CD8-positive, alpha-beta T cell (primary cell): ENCODE measurements at places on chromosomes 5 and 9. TPM values are rescaled to one million over a fixed set of nuclear protein-coding genes. Genes with fewer than 3 reads are reported as not detected.

DNA sequence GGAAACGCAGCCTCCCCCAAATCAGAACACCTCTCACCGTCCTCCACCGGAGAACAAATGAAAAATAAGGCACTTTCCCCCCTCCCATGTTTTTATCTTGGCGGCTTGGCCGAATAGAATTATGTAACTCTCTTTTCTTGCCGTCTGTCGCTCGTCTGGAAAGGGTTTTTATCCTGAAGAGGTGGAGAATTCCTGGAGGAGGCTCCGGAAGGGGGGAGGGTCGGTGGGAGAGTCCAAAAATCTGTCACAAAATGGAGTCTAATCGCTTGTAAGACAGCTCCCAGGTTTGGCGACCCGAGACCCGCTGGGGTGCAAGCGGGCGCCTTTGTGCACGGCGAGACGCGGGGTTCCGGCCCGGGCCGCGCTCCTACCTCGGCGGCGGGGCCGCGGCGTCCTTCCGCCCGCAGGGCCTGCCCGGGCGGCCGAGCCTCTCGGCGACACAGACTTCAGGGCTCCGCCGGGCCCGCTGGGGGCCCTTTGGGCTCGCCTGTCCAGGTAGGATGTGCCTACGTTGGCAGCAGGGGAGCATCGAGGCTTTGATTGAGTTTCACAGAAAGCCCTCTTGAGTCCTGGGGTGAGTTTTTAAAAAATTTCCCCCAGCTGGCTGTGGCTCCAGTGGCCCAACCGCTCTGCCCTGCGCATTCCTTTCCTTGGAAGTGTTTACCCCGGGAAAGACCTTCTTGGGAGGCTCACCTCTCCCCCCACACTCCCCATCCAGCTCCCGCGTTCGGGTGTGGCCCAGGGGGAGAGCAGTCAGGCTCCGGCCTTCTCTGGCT lies 5.0 kb downstream of the LMX1B start:
- DNase-seq, result no peak

DNA sequence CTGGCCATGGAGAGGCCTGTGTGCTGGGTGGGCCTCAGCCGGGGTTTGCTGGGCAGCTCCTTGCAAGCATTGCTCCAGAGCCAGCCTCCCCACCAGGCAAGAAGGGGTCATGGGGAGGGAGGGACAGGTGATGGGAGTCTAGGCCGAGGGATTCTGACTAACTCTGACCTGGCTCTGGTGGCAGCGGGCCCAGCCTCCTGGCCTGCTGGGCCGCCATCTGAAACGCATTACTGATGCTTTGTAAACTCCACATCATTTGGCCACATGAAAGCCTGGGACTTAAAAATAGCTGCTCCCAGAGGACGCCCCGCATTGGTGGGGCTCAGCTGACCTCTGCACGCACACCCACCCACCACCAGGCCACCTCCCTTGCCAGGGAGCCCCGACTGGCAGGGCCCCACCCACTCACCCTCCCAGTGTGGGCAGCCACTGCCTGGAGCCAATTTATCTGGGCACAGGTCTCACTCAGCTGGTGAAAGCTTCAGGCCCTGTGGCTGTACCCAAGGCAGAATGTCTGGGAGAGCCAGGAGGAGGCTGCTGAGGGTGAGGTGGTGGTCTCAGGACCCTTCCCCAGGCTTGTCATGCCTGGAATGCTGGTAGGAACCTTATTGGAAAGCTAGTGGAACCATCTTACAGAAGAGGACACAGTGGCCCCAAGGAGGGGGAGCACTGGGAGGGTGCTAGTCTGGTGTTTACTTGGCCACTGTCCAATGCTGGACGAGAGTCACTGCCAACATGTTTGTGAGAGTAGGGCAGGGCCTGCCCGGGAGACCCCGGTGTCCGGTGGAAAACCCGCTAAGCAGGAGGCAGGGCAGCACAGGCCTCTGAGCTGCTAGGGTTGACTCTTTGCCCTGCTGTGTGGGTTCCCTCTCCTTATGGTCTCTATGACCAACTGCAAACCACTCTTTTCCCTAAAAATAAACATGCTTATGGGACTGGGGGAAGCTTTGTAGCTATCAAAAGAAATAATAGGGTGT lies 10.8 kb downstream of the TCF7 start:
- no peak for DNase-seq

DNA sequence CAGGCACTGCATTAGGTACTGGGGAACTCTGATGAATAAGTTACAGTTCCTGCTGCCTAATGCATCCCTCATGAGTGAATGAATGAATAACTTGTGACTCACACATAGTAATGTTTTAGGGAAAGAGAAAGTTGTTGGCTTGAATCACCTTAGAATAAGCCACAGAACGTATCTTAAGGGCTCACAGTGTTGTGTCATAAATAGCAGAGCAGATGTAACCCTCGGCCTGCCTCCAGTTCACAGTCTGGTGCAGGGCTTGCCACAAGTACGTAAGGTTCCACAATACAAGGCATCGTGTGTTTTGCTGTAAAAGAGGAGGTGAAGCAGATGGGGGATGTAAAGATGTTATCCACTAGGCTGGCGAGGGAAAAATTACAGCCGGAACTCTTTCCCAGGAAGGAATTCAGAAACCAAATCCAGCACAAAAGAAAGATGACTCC lies 218.7 kb downstream of the TRPM3 start:
- DNase-seq, result no peak

GRCh38 chr5:52864884-52865283 lies 77.2 kb downstream of the ITGA1 start:
- no peak for DNase-seq

GRCh38 chr5:139743001-139743771 lies 52.4 kb upstream of the PSD2 start:
- DNase-seq, result no peak

DNA sequence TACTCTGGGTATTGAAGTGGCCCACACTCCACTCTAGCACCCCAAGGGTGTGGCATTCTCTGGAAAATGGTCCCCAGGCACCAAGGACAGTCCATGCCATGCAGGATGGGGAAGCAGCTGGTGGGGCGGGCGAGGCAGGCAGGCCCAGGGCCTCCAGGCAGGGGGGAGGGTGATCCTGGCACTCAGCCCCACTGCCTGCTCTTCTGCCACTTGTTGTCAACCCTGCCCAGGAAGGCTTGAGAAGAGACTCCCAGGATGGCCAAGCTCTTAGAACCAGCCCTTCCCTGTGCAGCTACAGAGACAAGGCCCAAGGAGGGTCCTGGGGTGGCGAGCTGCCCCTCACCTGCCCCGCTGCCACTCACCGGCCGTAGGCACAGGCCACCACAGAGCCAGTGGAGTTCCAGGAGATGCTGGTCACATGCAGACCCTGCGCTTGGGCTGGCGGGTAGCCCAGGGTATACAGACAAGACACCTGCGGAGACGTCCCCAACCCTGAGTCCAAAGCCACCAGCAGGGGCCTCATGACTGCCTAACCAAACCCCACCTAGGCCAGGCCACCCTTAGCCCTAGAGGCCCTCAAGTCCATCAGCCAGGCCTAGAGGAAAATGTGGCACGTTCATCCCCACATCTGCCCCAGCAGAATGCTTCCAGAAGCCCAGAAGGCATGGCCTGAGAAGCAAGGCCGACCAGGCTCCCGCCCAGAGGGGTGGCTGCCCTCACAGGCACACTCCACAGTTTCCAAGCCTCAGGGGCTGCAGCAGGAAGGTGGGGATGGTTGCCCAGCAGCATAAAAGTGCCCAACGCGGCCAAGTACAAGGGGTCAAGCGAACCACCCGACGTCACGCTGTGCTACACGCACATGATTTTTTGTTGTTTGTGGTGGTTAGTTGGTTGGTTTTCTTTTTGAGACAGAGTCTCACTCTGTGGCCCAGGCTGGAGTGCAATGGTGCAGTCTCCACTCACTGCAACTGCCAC lies 19.8 kb downstream of the DYNC2I2 start:
- DNase-seq, result no peak

DNA sequence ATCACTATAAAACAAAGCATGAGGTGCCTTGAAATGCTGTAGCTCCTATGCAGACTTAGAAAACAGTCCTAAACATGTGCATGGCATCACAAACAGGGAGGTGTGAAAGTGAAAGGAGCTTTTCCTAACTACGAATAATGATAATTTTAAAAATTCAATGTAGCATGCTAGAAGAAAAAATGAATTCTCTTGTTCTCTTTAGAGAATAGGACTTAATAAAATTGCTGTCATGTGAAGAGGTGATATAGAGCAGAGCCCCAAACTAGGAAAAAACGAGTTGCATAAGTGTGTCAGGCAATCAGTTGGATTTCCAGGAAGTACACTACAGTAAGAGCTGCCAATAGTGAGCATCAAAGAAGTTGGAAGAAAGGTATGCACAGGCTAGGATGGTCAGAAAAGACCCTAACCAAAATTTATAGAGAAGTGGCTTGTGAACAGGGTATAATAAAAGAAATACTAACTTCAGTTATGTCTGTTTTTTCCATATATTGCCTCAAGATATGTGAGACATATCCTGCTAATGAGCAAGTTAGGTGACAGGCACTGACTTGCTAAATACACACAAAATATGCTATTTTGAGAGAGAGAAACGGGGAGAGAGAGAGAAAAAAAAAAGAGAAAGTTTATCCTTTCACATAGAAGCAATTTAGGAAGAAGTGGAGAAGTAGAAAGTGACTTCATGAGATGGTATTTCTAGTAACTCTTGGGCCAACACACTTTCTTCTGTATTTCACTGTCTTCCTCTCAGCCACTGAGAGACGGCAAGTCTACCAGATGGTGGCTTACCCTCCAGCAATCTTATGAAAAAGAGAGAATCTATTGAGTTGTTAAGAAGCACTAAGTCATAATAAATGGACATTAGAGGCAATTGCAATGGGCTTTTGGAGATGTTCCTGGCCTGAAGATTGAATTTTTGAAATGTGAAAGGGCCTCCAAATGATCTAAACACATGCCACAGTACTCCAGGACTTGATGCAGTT lies 18.0 kb downstream of the ITGA2 start:
- no peak for DNase-seq

GRCh38 chr5:178330791-178331404 lies 98.3 kb upstream of the PHYKPL start:
- DNase-seq, result peak; percentile 26

The EIF4EBP3 gene
- total RNA-seq, result 13.7 TPM

The OR4F3 gene
- total RNA-seq, result not detected

GRCh38 chr5:181223058-181223728 lies at the start of gene TRIM41:
TRIM41 (plus strand) TSS chr5:181223281; CDS start chr5:181224000, 719 bp downstream.
- DNase-seq, result peak; percentile 96

The BARHL1 gene
- not detected for total RNA-seq

The STK32A gene
- not detected for total RNA-seq

GRCh38 chr9:113611461-113612215 lies 148.1 kb downstream of the RGS3 start:
- no peak for DNase-seq

- DNase-seq, result no peak
These were observed 355.1 kb upstream of the GRIA1 start for GRCh38 chr5:153135411-153135810.

The SLC36A2 gene
- not detected for total RNA-seq

DNA sequence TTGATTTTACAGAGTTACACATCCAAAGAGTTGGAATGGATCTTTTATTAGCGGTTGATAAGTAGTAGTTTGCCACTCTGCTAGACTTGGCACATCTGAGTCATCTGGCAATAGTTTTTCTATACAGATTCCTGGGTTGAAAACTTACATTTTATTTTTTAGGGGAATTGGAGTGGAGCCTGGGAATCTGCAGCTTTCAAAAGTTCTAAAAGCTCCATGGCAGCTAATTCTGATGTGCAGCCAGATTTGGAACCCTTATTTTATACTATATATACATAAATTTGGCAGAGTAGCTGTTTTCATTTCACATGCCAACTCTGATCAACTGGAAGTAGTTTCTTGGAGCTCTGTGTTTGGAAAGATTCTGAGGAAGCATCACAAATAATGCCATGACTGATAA lies 715.5 kb downstream of the TLR4 start:
- DNase-seq, result no peak

DNA sequence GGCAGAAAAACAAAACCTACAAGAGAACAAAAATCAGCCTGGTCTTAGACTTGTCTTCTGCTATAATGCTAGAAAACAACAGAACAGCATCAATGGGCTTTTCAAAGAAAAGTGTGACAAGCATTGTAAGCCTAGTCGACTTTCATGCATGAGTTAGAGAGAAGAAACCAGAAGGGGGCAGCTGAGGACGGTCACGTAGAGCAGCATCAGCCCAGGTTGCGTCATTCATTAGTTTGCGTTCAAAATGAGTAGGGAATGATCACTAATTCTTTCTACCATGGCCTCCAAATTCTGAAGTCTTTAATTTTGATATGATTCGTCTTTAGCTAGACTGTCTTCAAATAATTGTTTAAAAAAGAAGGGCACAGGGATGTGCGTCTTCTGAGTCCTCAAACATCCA lies 4.7 kb upstream of the ISCA1 start:
- DNase-seq, result no peak

- DNase-seq, result peak; percentile 76
These were observed 49.9 kb upstream of the GPR151 start for GRCh38 chr5:146565764-146566367.

DNA sequence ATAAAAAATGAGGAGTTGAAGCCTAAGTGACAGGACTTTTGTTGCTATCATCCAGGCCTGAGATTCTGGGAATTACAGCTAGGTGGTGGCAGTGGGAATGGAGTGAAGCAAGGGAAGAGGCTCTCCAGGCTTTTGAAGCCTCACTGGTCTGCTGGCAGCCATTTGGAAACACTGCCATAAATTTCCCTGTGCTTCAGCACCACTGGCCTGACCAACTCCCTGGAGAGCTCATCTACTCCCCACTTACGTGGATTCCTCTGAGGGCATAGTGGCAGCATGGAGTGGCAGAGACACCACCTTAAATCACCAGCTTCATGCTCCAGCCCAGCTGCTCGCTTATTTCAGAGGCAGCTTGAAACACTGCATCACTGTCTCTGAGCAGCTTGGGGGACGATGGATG lies 518.2 kb downstream of the TLR4 start:
- DNase-seq, result no peak

- DNase-seq, result no peak
These were observed 176.8 kb downstream of the MELK start for GRCh38 chr9:36749461-36749860.

The ACOT12 gene
- total RNA-seq, result not detected

The SPINK4 gene
- not detected for total RNA-seq

GRCh38 chr5:65475895-65476294 lies 5.8 kb downstream of the ADAMTS6 start:
- no peak for DNase-seq

GRCh38 chr5:84119252-84119651 lies 265.4 kb downstream of the EDIL3 start:
- DNase-seq, result no peak

DNA sequence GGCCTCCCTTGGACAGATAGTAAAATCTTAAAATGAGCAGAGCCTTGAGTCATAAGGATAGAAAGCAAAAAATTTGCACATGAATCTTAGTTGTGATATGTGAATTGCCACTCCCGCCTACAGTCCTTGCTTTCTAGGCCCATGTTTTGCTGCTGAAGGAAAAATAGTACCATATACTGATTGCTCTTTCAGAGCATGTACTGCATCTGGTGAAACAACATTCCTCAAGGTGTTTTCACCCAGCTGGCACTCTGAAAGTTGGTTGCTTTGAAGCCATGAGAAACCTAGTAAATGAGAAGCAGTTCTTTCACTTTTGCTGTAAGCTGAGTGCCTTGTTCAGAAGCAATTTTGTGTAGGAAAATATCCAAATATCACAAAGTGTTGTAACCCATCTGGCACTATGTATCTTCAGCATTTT lies 10.3 kb downstream of the CDC37L1 start:
- no peak for DNase-seq

GRCh38 chr5:65073250-65073661 lies 304.5 kb downstream of the CWC27 start:
- no peak for DNase-seq

The IGIP gene
- total RNA-seq, result 0.81 TPM
